ENCODE measurements at places on chromosomes 2 and 18.

DNA sequence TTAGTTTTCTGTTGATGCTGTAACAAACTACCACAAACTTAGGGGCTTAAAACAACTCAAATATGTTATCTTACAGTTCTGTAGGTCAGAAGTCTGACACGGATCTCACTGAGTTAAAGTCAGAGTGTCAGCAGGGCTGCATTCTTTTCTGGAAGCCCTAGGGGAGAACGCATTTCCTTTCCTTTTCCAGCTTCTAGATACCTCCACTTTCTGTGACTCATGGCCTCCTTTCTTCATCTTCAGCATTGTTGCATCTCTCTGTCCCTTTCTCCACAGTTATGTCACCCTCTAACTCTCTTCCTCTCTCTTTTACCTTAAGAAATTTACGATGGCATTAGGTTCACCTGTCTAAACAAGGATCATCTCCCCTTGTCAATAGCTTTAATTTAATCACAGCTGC is 13.3 kb upstream of the PPP4R1 start:
- no peak for DNase-seq

DNA sequence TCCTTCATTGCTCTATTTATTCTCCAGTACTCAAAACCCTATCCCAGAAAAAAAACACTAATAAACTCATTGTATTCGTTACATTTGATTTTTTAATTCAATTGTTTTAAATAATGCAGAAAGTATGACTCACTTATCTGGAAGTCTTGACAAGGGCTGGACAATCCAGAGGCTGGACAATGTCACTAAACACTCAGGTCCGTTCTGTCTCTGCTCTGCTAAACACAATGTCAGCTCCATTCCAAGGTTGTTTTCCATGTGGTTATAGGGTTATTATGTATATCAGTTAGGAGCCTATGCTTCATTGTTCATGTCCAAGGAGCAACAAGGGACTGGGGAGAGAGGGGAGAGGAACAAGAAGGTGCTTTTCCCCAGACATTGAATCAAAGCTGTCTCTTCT is 125.5 kb downstream of the IRS1 start:
- DNase-seq, result no peak

- DNase-seq, result no peak
These were observed 58.2 kb downstream of the GLS start for GRCh38 chr2:190938771-190939335.

DNA sequence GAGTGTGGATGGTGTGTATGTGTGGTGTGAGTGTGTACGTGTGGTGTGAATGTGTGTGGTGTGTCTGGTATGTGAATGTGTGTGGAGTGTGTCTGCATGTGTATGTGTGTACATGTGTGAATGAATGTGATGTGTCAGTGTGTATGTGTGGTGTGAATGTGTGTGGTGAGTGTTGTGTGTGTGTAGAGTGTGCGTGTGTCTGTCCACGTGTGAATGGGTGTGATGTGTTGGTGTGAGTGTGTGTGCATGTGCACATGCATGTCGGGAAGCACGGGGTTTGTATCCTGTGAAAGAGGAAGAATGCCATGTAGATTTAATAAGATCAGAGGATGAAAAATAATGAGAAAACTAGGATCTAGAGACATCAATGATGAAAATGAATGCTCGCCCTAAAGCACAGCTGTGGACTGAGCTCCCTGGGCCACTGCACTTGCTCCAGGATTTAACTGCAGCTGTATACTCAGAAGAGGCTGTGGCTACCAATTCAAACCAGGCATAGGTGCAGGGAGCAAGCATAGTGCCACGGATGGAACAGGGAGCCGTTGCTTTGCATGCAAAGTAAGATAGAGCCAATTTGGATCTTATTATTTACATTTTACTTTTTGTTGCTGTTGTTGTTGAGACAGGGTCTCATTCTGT is 122.7 kb downstream of the DOCK10 start:
- no peak for DNase-seq

- DNase-seq, result no peak
These were observed 87.2 kb downstream of the LNPK start for GRCh38 chr2:175914846-175915245.

DNA sequence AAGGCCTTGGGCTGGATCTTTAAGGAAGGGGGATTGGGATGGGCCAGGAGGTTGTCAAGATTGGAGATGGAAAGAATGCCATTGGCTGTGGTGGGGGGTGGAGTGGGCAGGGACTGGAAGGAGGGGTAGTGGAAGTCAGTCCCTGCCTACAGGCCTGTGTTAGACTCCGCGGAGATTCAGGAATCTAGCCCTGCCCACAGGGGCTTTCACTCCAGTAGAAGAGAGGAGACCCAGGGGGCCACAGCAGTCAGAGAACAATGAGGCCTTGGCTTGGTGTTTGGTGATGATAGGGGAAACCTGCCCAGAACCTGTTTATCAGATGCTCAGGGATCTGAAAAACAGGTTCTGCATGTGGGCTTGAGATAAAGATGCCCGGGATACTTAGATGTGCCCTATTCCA is 6.1 kb downstream of the STEAP3 start:
- no peak for DNase-seq

GRCh38 chr2:232523682-232524597 is 2.0 kb upstream of the CHRND start:
- no peak for DNase-seq

DNA sequence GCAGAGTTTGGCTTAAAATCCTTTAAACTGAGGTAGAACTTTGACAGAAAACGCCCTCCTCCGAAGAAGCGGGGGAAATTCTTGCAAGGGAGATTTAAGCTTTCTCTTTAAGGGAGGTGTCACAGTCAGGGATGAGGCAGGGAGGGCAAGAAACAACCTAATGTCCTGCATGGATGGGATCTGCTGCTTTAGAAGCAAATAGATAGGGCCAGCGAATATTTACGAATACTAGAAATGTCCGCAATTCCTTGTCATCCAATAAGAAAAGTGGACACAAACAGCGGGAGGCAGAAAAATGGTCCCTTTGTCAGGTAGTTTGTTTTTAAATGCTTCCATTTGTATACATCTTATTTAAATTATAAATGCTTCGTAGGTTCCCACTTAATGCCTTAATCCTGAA is 12.0 kb downstream of the MEIS1 start:
- DNase-seq, result no peak
